ENCODE measurements at places on chromosomes 6 and 20.

- DNase-seq = no peak
These were observed 13.8 kb downstream of the ECT2L start for GRCh38 chr6:138809677-138810076.

DNA sequence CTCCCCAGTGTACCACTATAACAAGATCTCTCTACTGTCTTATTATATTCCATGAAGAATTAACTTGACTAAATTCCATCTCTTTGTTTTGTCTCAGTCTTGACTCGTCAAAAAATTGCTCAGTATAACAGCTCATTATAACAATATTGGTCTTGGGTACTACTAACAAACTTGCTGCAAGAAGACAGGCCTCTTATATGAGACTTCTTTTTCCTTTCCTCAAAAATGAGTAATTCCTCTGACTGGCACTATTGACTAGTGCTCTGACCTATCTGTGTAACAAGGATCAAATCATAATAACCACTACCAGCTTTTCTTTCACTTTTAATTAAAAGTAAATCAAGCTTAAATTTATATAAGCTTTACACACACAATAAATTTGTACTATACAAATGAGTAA is 91.3 kb upstream of the THEMIS start:
- DNase-seq = no peak

- DNase-seq = no peak
These were observed 504 bp downstream of the SNTA1 start for GRCh38 chr20:33443006-33443511.

DNA sequence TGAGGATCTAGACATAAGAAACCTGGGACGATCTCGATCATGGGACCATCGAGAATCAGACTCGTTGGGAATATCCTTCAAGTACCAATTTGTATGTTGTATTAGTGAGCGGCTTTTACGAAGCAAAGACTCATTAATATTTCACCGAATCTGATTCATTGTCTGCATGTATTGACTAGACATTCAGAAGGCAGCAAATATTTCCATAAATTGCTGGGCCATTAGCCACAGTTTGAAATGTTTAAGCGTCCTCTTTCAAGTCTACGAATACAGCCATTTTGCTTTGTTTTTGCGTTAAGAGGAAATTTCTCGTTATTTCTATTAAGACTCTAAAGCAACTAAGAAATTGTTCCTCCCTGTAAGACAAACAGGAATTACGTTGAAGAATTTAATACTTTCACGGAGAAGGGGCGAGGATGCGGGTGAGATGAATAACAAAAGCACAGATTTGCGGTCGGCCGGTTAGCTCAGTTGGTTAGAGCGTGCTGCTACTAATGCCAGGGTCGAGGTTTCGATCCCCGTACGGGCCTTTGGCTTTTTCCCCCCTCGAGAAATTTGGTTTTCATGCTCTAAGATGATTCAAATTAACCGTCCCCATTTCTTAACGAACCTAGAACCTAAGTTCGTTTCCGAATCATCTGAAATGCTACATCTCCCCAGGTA is 18.5 kb downstream of the POM121L2 start:
- no peak for DNase-seq

GRCh38 chr6:5674721-5675120 is 332.0 kb downstream of the NRN1 start:
- no peak for DNase-seq

GRCh38 chr20:7302250-7302649 is 534.8 kb downstream of the BMP2 start:
- DNase-seq = no peak

DNA sequence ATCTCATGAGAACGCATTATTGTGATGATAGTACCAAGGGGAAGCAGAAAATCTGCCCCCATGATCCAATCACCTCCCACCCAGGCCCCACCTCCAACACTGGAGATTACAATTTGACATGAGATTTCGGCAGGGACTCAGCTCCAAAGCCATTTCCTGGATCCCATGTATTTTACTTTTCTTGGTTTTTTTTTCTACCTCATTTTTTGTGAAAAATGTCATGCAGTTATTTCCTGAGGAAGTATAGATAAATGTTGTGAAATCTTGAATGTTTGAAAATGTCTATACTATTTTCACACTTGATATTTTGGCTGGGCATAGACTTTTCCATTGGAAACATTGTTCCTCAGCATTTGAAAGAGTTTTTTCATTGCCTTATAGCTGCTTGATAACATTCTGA is 9.1 kb upstream of the BRPF3 start:
- no peak for DNase-seq

- no peak for DNase-seq
These were observed 4.2 kb downstream of the PHIP start for GRCh38 chr6:79073888-79074287.

- peak; percentile 29 for DNase-seq
These were observed 97.5 kb downstream of the ZMYND8 start for GRCh38 chr20:47258745-47259695.

GRCh38 chr6:35586542-35586941 is 73.8 kb upstream of the TULP1 start:
- no peak for DNase-seq

GRCh38 chr20:59643615-59644061 is 39.3 kb downstream of the PHACTR3 start:
- DNase-seq = no peak

- no peak for DNase-seq
These were observed 5.6 kb upstream of the VNN2 start for GRCh38 chr6:132763269-132763668.

DNA sequence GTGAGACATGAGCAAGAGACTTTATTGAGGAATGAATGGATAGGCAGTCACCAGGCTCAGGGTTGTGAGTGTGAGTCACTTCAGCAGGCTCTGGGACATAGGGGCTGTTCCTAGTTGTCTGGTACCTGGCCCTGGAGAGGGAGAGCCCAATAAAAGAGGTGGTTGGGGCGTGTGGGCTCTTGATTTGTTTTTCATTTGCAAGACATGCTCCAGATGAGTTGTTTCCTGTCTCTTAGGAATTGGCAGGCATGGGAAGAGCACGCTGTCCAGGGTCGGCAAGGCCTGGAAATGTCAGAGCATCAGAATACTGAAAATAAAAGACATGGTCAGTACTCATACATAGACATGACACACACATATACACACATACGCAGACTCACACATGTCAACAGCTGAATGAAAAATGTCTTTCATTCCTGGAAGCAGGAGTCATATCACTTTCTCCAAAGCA is 166.3 kb upstream of the SULF2 start:
- DNase-seq = no peak

- DNase-seq = no peak
These were observed 327.2 kb upstream of the CITED2 start for GRCh38 chr6:139701695-139702094.

DNA sequence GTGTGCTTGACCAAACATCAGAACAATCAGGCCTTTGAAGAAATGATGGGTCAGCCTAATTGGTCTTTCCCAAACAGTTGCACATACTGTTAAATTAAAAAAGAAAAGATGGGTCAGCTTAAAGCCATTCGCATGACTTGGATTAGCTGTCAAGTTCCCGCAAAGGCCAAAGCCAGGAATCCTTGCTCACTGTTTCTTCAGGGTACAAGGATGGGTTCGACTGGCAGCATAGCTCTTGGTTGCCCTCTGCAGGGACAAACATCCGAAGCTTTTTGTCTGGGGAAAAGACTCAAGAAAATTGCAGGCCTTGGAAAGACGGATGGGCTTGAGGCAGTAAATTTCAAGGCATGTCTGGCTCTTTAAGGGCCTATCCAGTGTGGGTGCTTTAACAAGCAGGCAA is 168.0 kb downstream of the HDGFL1 start:
- no peak for DNase-seq

DNA sequence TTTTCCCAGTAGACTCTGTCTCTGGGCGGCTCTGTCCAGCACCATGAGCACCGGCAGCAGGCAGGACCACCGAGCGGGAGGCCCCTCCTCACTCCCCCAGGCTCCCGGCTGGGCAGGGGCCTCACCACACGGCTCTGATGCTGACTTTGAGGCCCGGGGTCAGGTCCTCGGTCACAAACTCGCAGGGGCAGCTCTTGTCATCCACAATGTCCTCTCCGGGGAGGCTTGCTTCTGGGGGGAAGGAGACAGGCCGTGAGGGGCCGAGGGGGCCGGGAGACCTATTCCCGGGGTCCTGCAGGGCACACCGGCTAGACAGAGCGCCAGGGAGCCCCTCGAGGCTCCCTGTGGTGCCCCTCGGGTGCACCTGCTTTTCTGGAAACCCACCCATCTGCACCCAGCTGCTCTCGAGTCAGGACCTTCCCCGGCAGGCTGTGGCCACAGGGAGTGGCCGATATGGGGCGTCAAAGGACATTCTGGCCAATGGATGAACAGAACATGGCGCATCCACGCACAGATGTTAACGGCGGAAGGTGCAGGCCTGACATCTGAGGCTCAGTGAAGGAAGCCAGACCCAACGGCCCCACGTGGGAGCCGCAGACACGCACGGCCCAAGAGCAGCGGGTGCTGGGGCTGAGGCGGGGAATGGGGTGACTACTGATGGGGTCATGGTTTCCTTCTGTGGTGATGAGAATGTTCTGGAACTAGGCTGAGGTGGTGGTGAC is 53.0 kb upstream of the CHRNA4 start:
- no peak for DNase-seq

- DNase-seq = no peak
These were observed 308.3 kb upstream of the PREP start for GRCh38 chr6:105711216-105711615.

GRCh38 chr6:23454080-23454976 is 671.7 kb upstream of the NRSN1 start:
- no peak for DNase-seq

GRCh38 chr20:46027245-46027853 is 1.7 kb upstream of the SLC12A5 start:
- no peak for DNase-seq

DNA sequence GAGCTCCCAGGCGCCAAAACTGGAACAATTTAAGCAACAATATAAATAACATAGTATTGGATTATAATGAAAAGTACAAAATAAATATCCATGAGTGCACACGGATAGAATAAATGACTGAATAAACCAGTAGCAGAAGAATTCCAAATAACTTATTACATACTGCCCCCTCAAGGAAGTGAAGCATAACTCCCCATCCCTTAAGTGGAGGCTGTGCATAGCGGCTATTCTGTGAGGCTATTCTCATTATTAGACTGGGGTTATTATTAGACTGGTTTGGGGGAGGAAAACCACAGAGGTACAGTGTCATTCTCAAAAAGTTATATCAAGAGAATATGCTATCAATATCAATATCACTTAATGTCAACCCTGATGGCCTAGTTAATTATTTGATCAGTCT is 94.4 kb upstream of the SIRPA start:
- no peak for DNase-seq

GRCh38 chr6:167403427-167403826 is 78.5 kb downstream of the TTLL2 start:
- no peak for DNase-seq

GRCh38 chr20:5513975-5514516 is 197.3 kb upstream of the PROKR2 start:
- DNase-seq = no peak

GRCh38 chr20:39112178-39112743 is 150.1 kb downstream of the DHX35 start:
- no peak for DNase-seq

GRCh38 chr6:41997456-41997855 is 52.9 kb upstream of the TAF8 start:
- DNase-seq = no peak

DNA sequence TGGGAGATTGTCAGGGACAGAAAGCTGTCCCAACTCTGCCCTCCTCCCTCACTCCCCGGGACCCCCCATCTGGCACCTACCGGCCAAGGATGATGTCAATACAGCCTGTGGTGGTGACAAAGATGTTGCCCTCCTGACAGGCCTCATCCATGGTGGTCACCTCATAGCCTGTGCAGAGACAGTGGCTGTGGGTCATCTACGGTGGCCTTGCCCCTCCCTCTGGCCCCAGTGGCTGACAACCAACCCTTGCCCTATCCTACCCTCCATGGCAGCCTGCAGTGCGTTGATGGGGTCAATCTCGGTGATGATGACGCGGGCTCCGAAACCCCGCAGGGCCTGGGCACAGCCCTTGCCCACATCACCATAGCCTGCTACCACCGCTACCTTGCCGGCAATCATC is 12.7 kb downstream of the AHCY start:
- DNase-seq = no peak

GRCh38 chr20:35568645-35569044 is 26.8 kb downstream of the ERGIC3 start:
- no peak for DNase-seq

DNA sequence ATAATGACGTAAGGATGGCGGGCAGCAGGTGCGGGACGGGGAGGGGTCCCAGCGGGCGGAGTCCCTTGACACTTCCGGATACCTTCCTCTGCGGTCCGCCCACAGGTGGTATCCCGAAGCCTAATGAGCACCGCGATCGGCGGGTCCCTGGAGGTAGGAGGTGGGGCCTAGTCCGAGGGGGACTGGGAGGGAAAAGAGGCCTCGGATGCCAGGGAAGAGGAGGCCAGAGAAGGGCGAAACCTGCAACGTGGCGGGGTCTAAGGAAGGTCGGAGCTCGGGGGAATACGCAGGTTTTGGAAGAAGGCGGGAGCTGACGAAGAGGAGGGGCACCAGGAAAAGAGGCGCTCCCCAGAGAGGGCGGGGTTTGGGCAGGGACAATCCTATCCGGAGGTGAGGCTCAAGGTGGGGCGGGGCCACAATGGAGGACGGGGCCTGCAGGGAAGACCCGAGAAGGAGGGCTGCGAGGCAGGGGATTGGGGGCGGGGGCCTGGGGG is 3.7 kb downstream of the PRSS16 start:
- DNase-seq = no peak

- DNase-seq = no peak
These were observed 16.4 kb upstream of the CFAP206 start for GRCh38 chr6:87391334-87391733.

GRCh38 chr20:61933481-61933950 is 132.2 kb downstream of the TAF4 start:
- DNase-seq = no peak
